CD4-positive, alpha-beta T cell treated with Interleukin-15 for 1 hour (primary cell): ENCODE measurements at places on chromosomes 16 and 17.

DNA sequence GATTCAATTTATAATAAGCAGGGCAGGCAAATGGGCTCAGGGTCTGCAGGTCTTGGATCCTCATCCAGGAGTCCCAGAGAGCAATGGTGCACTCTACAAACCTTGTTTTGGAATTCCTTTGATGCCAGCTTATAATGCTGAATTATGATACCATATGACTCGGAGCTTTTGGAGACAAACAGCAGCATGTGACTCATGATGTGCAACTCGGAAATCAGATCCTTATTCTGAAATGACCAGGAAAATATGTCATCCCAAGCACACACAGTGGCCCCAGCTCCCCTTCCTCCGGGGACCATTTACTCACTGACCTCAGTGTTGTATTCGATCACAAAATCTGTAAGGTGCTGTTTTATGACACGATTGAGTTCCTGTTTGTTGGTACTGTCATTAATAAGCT, 20.2 kb upstream of the UMOD start:
- no peak for DNase-seq

- DNase-seq, result peak; percentile 87
Observed at GRCh38 chr17:47821424-47822391, at the start of gene OSBPL7. TSS of gene OSBPL7 (minus strand) at chr17:47821794. CDS start at chr17:47820278, 1,516 bp downstream.

DNA sequence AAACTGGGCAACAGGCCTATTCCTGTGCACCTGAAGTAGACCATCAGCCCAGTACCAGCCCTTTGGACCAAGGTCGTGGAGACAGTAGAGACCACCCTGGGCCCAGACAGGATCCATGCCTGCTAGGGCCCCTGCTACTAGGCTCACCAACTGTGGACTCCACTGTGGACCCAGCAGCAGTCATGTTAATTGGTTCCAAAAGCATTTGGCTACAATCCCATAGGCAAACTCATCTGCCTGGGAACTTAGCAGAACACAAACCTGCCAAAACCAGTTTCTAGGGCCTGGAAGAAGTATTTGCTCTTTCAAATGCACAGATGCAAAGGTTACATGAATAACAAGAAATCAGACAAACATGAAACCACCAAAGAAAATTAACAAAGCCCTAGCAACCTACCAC, 53.1 kb downstream of the ACSM2A start:
- DNase-seq, result no peak

GRCh38 chr17:606508-607250, 108.0 kb downstream of the VPS53 start:
- DNase-seq, result no peak

GRCh38 chr16:51374790-51375189, 223.7 kb upstream of the SALL1 start:
- DNase-seq, result no peak

GRCh38 chr16:28179354-28179753, 32.4 kb downstream of the XPO6 start:
- DNase-seq, result no peak

DNA sequence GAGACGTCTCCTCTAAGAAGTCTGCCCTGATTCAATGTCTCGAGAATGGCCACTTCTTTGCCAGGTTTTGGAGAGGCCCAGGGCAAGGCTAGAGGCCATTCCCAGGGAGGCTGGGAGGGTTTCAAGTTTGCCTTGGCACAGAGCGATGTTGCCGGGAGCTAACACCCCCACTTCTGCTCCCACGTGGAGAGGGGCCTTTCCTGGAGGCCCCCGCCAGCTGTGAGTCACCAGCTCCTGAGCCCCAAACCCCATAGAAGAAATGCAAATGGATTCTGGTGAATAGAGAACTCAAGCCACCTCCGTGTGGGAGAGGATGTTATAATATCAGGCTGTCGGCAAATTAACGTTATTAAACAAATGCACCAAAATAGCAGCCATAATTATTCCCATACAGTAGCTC, 62.2 kb downstream of the CACNG5 start:
- DNase-seq, result no peak

GRCh38 chr16:71943887-71944286, 48.6 kb downstream of the IST1 start:
- DNase-seq, result no peak

DNA sequence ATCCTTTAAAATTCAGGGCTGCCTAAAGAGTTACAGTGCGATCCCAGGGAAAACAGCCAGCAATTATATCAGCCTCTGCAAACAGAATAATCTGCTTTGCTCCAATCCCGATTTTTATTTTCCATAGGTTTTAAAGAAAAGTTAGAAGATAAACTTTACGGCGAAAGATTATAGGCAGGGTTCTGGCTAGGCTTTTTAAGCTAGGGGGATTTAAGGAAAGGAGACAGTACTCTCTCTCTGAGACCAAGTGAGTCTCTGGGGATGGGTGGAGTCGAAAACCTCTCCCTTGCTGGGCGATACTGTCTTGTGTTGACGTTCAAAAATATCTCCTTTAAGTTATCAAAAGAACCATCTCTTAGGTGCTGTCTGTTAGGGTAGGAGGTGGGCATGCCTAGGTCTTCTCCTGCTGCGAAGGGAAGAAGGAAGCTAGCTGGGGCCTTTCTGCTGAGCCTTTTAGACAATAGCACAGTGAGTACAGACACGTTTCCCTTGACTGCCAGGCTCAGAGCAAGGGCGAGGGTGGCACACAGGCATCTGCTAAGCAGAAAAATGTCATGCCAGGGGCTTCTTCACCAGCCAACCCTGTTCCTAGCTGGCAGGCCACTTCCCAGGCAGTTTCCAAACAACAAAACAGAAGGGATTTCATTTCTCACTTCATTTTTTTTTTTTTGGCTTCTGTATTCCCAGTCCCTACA, 167.9 kb upstream of the MAF start:
- DNase-seq, result no peak

DNA sequence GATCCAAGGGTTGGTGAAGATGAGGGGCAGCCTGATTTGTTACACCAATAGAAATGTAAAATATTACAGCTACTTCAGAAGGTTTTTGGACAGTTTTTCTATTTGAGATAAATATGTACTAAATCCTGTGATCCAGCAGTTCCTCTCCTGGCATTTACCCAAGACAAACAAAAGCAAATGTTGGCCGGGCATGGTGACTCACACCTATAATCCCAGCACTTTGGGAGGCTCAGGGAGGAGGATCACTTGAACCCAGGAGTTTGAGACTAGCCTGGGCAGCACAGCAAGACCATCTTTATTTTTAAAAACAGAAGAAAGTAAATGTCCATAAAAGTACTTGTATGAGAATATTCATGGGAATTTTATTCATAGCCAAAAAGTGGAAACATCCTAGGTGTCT, 64.8 kb upstream of the MRC2 start:
- no peak for DNase-seq

GRCh38 chr17:33895491-33895890, 359.6 kb upstream of the CCL2 start:
- DNase-seq, result no peak

- DNase-seq, result no peak
Observed at GRCh38 chr17:8002721-8003593, 542 bp downstream of the GUCY2D start.

DNA sequence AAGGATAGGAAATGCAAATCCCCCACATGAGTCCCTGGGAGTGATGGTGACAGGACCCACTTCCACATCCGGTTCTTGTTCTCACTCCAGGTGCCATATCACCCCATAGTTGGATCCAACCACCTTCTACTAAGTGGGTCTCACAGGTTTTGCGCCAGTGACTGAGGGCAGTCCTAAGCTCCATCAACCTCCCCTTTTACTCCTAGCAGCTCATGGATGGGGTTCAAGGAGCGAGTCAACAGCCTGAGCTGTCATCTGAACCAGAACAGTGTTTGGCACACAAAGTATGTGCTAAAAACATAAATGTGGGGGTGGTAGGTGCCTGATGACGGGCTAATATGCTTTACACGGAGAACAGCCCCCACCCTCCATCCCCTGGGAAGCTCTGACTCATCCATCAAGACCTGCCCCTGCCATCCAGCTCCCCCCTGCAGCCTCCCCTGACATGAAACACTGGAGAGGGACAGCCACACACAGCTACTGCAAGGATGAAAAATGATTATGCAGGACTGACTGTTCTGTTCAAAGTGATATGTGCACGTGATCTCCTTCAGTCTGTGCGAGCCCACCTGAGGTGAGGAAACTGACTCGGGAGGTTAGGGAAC, 143.2 kb upstream of the CDH5 start:
- no peak for DNase-seq

- no peak for DNase-seq
Observed at GRCh38 chr17:31509095-31509804, 117.8 kb downstream of the RAB11FIP4 start.

DNA sequence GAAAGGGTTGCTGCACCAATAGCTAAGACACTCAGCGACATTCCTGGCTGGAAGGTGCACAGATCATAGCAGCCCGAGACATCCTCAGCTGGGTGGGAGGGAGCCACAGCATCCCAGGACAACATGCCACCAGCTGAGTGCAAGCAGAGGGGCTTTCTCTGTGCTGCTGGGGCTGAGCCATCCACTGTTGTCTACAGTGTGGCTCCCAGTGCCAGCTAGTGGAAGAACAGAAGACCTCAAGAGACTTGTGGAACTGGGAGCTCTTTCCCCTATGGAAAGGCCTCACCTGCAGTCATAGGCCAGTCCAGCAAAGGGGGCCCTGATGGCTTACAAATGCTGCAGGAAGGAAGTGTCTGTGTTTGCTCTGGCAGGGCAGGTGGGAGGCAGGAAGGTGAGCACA, 131.0 kb downstream of the C16orf78 start:
- DNase-seq, result peak; percentile 3

DNA sequence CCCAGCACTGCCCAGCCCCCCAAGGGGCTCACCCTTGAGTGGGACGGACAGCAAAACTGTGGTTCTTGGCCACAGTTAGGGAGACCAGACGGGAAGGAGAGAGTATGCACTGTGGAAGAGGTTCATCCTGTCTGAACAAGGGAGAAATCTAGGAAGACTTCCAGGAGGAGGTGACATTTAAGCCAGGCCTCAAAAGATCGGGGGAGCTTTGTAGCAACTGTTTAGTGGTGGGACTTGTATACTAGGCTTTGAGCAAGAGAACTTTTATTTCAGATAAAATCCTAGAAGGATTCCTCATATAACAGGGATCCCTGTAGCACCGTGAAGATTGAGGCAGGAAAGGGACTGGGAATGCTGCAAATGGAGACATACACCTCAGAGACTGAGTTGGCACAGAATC, 30.8 kb downstream of the SREBF1 start:
- DNase-seq, result no peak

- DNase-seq, result no peak
Observed at GRCh38 chr16:22670551-22671041, 143.4 kb upstream of the HS3ST2 start.

GRCh38 chr17:36590082-36590481, 1.6 kb upstream of the DHRS11 start:
- no peak for DNase-seq

DNA sequence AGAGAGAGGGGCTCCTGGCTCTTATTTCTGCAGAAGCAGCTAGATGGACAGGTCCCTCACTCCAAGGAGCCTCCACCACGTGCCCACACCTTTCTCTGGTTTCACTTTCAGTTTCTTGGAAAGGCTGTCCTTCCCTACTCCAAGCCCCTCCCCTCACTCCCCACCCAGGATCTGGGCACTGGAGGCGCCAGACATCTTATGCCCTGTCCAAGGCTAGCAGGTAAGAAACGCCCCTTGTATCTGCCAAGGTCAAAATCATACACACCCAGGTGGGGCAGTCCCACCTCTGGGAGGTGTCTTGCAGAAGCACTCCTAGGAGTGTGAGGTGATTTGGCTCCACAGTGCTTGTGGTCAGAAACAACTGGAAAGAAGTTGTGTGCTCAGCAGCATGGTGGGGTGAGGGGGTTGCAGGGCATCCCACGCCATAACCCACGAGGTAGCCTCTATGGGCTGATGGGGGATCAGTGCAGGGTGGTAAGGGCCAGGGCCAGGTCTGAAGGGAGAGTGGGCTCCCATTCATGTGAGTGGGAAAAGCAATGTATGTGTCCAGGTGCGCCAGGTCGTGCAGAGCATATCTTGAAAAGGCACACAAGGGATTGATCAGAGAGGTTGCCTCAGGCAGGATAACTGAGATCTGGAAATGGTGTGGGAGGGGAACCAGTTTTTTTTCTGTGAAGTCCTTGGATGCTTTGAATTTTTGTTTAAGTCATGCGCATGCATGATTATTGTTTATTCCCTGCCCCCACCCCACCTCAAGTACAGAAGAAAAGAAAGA, 31.8 kb upstream of the PRM1 start:
- no peak for DNase-seq

DNA sequence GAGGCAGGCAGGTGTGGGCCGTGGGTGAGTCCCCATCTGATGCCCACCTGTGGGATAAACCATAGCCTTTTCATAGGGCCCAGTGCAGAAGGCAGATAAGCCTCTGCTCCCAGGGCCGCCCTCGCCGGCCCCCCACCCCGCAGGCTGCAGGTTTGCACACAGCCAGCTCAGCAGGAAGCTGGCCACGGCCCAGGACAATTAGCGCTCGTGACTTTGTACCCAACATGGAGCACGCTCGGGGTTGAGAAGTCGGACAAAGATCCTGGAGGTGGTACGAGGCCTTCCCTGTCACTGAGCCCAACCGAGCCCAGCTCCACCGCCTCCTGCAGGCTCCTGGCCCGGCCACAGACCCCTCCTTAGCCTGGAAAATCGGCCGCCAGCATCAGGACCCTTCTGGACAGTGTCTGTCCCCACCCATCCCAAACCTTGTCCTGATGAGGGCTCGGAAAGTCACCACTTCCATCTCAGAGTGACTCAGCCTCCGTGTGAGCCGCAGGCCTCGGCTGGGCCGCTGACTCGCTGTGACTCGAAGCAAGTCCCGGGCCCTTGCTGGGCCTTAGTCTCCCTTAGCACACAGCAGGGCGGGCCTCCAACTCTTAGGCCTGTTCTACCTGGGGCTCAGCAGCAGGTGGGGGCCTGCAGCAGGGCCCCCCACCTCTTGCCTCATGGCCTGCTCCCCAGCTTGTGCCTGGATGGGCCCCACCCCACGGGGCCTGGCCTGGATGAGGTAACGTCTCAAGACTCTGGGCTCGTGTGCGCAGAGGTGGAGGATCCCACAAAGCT, 22.7 kb downstream of the FAM83G start:
- DNase-seq, result no peak

- peak; percentile 26 for DNase-seq
Observed at GRCh38 chr17:66302761-66303626, 581 bp downstream of the PRKCA start.

DNA sequence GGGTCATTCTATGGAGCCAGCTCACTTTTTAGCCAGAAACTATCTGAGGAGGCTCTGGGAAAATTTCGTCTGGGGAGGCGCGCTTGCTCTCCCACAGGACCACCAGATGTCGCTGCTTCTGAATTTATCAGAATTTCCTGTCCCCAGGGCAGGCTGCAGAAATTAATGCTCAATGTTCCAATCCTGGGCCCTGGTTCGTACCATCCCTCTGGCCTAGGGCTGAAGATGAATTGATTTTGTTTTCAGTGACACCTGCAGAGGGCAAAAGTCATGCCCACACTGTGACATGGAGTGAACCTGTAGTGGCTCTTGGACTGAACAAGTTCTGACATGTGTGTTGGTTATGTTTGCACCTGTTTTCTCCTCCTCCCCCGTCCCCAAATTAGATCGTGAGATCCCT, 482.6 kb downstream of the NPIPA7 start:
- DNase-seq, result peak; percentile 27
